ENCODE measurements at places on chromosomes 3 and 15.

GRCh38 chr3:188270423-188270972 lies 116.5 kb downstream of the LPP start:
- DNase-seq: no peak

GRCh38 chr15:87954793-87955192 lies 301.7 kb downstream of the NTRK3 start:
- no peak for DNase-seq

- no peak for DNase-seq
Measured at GRCh38 chr15:83911345-83911744, 257.4 kb downstream of the ADAMTSL3 start.

GRCh38 chr3:103963599-103963998 lies 1403.1 kb upstream of the ALCAM start:
- no peak for DNase-seq

DNA sequence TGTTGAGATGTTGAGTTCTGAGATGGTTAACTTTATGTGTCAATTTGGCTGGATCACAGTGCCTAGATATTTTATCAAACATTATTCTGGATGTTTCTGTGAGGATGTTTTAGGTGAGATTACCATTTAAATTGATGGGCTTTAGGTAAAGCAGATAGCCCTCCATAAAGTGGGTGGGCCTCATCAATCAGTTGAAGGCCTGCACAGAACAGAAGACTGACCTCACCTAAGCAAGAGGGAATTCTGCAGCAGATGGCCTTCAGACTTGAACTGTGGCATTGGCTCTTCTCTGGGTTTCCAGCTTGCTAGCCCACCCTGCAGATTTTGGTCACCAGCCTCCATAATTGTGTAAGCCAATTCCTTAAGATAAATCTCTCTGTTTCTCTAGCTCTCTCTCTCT lies 260.4 kb upstream of the VEPH1 start:
- no peak for DNase-seq

DNA sequence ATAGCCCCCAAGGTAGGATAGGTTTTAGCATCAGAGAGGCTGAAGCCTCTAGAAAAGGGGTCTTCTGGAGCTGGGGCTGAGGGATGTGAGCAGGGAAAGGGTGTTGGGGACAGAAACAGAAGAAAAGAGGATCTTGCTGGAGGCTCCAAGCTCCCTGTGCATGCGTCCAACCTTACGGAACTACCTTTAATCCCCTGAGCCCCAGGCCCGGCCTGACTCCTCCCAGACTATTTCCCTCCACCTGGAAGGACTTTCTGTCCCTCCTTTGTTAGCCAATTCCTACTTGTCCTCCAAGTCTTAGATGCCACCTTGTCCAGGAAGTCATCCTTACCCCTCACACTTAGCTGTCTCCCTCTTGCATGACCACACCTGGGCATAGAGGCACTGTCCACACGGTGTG lies 50.0 kb upstream of the VPS8 start:
- DNase-seq: no peak

- DNase-seq: no peak
Measured at GRCh38 chr3:173957646-173958045, 560.1 kb downstream of the NLGN1 start.

DNA sequence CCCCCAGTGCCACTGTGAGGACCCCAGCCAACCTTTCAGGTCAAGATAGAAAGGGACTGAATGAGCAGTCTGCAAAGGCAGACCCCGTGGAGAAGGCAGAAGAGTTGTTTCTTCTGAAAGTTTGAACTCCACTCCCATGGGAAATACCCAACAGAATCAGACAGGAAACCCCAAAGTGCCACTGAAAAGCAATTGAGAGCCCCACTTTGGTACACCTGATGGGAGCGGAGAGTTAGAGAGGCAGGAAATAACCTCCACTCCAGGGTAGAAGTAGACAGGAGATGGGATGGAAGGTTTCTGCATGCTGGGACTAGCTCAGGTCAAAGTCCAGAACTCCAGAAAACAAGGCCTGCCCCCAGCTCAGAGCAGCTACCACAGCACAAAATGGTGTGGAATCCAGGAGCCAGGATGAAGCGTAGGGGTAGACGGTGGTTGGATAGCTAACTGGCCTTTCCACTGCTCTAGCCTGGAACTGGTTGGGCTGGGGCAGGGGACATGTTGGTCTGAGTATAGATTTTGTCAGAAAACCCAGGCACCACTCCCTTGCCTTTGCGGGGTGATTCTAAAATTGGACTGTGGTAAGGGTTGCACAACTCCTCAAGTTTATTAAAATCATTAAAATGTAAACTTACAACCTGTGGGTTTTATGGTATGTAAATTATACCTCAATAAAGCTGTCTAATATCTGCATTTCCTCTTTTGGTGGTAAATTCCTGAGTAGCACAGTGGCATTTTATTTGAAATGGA lies 1.9 kb upstream of the RAB43 start:
- DNase-seq: no peak

- no peak for DNase-seq
Measured at GRCh38 chr15:85142312-85142711, 160.7 kb downstream of the PDE8A start.

GRCh38 chr15:89976246-89976600 lies 24.9 kb upstream of the ZNF710 start:
- no peak for DNase-seq

DNA sequence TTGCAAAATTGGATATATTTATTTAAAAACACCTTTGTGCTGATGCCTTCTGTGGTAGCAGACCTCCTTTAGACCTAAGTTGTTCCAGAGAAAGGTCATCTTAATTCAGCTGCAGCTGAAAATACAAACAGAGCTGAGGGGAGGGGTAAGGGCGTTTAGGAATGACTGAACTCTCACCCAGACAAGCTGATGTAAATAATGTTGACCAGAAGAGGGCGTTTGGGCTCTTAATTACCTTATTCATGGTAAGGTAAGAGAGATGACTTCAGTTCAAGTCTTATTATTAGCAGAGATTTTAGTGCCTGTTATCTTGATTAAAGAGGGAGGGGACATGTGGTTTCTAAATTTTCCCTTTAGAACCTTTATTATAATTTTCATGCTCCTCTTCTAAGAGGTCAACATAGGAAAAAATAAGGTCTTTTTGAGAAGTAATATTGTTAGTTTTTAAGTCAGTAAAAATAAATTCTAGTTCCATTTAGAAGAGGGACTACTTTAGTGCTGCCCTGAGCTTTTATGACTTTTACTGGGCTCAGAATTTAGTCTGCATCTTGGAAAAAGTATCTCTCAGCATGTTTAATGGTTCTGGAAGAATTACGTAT lies 46.3 kb downstream of the GPR171 start:
- DNase-seq: peak; percentile 11

DNA sequence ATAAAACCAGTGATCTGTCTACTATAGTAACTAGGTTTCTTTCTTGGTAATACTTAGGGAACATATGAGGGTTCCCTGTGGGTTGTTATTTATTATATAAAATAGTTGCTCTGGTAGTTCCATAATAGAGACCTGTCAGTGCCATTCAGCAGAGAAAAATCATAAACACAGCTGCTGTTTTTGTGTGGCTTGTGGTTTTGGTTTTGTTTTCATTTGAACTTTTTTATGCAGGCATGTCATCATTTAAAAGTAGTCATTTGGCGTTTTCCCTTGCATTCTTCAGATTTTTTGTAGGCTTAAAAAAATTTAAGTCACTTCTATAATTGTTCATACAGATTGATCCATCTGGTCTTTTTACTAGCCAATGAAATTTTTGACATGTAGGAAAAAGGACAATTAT lies 47.9 kb downstream of the PIK3CA start:
- DNase-seq: peak; percentile 60

DNA sequence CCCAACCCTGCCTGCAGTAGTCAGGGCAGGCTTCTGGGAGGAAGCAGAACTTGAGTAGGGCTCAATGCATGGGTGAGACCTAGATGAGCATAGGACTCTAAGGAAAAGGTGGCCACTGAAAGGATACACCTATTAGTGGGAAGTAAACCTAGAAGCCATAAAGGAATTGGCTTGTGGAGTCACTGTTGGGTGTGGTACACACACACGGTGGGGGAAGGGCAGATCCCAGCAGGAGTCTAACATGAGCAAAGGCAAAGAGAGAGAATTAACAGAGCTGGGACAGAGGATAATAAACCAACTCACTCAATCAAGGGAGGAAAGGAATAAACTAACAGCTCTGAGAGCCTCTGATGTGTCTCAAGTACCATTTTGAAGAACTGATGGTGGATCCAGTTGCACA lies 23.1 kb downstream of the DAPK2 start:
- DNase-seq: no peak

DNA sequence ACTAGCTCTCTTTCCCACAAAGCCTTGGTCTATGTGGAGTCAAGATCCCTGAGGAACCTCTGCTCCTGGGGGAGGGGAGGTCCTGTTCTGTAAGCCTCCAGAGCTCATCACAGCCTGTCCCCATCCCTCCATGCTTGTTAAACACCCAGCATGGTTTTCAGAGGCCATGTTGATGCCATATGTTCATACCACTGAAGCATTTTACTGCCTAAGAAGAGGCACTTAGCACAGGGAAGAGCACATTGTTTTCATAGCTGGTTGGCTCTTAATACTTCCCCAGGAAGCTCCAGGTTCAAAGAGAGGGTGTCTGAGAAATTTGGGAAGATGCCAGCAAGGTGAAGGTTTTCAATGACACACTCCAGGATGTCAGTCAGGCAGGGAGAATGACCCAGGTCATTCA lies 25.6 kb downstream of the CPNE4 start:
- no peak for DNase-seq

GRCh38 chr3:135412475-135412874 lies 553.1 kb upstream of the PPP2R3A start:
- no peak for DNase-seq

DNA sequence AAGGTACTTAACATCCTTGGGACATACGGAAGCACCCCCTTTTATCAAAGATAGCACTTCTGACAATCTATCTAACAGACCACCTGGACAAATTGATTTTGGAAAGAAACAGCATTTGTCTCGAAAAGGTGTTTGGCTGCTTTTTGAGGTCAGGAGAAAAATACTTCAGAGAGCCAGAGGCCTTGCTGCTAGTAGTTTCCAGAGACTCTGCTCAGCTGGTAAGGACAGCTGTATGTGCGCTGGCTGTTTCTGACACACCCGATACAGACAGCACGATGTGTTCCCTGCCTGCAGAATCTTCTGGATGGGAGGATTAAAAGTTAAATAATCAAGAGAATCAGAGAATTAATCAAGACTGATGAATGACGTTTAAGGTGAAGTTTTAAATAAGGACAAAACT lies 15.6 kb upstream of the GYG1 start:
- no peak for DNase-seq

DNA sequence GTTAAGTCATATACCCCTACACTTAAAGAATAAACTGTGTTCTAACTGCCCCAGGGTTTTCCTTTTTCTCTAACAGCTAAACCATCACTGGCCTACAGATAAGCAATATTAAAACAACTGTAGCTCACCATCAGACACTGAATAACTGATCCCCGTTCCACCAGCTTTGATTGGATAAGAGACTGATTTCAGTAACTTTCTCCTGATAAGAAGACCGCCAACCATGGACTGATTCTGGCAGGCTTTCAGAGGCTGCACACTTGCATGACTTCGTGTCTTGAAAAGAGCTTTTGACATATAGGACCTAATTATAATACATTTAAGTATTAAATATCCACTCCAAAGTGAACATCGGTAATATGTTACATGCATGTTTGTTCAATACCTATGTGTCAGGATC lies 15.3 kb upstream of the CEP97 start:
- DNase-seq: no peak

DNA sequence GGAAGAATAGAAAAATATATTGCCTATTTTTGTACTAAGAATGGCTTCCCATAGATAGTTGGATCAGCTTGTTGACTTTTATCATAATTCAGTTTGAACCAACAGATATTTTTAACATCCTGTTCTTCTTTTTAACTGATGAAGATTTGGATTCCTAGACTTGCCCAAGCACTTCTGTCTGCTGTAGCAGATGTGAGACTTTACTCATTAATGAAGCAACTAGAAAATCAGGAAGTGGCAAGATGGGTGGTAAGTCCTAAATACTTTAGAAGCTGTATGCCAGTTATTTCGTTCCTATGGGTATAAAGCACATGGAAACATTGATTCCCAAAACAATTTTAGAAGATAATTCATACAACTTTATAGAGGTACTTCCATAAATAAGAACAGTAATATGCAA lies 8.4 kb downstream of the PIGB start:
- no peak for DNase-seq

DNA sequence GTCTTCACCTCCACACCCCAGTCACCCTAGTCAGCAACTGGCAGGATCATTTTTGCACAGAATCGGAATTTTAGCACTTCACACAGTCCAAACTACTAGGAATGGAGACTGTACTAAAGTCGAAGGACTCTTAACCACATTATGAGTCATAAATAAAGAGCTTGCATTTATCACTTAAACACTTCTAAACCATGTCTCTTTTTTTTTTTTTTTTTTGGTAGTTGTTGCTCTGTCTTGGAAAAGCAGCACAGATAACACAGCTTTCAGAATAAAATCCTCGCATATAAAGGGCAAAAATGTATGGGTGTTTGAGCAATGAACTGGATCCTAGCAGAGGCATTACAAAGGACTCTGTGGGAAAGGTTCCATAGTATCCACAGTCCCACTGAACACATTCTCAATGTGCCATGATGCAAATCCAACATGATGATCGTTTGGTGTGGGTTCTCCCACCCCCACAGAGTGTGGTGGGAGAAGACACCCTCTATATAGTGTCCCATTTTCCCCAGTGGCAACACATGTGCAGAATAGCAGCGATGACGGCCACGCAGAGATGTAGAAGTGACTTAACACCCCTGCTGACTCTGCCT lies 47.1 kb downstream of the FOXP1 start:
- DNase-seq: no peak

DNA sequence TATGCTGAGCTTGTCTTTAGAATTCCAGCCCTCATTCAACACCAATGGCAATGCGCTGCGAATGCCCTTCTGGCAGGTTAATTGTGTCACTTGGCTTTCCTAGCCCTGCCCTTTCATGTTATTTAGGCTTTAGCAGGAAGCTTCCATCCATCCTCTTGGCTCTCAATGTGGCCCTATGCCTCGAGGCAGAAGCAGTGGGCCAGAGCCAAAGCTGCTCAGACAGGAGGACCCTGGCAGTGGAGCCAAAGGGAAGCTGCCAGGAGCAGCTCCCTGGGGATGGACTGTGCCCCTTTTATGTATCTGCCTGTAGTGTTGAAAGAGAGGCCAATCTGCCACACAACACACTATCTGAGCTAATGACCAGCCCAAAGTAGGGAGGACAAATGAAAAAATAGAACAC lies 376.4 kb downstream of the CTNNB1 start:
- DNase-seq: no peak

- DNase-seq: no peak
Measured at GRCh38 chr3:156307704-156308103, 187.3 kb downstream of the KCNAB1 start.

GRCh38 chr15:77817434-77817833 lies 184.7 kb upstream of the LINGO1 start:
- no peak for DNase-seq

Measured in naive thymus-derived CD8-positive, alpha-beta T cell (primary cell).